Renal cortex interstitium (tissue), 15 donors: ENCODE measurements at places on chromosomes 4 and X.

DNA sequence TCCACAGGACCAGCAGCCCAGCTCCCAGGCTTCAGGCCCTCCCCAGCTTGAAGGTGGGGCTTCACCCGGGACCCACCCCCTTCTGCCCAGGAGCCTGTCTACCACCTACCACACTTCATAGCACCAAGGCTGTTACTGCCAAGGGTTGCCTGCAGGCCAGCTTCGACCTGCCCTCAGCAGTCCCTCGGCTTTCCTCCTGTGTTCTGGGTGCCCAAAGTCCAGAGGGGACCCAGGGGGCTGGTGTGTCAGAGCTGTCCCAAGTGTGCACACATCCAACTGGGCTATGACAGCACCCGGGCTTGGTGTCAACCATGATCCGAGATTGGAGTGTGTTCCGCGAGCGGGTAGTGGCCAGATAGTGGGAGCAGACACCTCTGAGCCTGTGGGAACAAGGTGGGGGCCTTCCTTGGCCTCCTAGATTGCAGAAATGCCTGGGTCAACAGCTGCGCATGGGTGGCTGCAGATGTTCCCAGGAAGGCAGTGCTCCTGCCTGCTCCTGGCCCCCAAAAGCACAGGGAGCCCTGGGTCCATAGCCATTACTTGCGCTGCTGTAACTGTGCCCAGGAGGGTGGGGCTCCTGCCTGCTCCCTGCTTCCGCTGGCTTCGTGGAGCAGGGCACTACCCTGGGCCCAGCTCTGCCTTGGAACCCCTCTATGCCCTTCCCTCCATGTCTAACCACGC, 16.8 kb downstream of the SULT1B1 start:
- no peak for DNase-seq

- no peak for DNase-seq
Observed at GRCh38 chr4:99117876-99118693, 26.0 kb downstream of the ADH4 start.

DNA sequence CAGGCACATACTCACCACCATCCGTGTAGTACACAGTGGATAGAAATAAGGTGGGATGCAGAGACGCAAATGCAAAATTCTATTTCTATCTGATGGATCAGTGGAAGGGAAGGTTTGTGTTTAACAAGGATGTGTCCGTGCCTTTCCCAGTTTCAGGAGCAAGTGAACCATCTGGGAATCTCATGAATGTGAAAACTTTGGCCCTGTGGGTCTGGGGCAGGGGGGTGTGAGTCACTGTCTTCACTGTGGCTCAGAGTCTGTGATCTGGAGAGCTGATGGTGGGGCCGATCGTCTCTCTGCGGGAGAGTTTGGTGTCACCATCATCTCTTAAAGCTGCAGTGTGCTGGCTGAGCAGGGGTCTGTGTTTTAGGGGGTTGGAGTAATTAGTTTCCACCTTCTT, 179.3 kb upstream of the STS start:
- no peak for DNase-seq

- no peak for DNase-seq
Observed at GRCh38 chr4:78439328-78439727, 112.2 kb upstream of the ANXA3 start.

DNA sequence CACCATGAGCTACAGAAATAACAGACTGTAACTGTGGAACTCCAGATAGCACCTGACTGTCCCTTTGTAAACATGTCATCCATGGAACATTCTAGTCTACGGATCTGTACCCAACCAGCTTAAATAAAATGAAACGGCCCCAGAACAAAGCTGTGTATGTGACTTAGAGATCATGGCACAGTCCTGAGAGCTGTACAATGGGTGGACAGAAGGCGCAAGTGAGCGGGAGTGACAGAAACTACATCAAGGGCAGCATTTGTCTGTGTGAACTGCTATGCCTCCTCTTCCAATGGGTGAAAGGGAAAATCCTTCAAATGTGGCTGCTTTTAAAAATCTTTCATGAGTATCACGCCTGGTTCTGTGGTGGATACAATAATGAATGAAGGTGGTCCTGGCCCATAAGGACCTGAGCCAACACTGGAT, 72.5 kb downstream of the FAT1 start:
- DNase-seq: no peak

DNA sequence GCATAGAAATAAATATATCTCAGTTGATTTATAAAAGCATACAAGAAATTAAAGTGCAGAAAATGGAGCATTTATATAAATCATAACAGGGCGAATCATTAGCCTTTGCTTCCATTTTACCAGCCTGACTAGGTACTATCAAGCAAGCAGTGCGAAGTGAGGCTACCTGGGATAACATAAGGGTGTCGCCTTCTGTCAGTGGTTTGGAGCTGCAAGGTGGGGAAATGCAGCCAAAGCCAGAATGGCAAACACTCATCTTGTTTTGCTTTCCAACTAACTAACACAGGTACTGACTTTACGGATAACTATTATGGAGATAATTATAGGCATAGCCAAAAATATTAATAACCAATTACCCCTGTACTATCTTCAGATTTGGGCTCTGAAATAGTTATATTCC, 1459.8 kb downstream of the RAPGEF2 start:
- DNase-seq: no peak
